ENCODE measurements at places on chromosomes 12 and 14. TPM values are rescaled to one million over a fixed set of nuclear protein-coding genes. Genes with fewer than 3 reads are reported as not detected.

CPM gene
- 42.7 TPM for total RNA-seq

FITM1 gene
- 0.38 TPM for total RNA-seq

KRT77 gene
- total RNA-seq: not detected

LYZ gene
- total RNA-seq: 50.3 TPM

B4GALNT3 gene
- 5.0 TPM for total RNA-seq

ESR2 gene
- 0.24 TPM for total RNA-seq

BMAL2 gene
- 7.6 TPM for total RNA-seq

IL31 gene
- total RNA-seq: not detected

RAD52 gene
- 10.5 TPM for total RNA-seq

CLEC12A gene
- 2.0 TPM for total RNA-seq

RITA1 gene
- 6.6 TPM for total RNA-seq

CIROP gene
- total RNA-seq: not detected

GPR132 gene
- 3.1 TPM for total RNA-seq

CFAP54 gene
- 0.90 TPM for total RNA-seq

GSC gene
- 0.97 TPM for total RNA-seq

SDR9C7 gene
- total RNA-seq: 0.14 TPM

AREL1 gene
- total RNA-seq: 22.1 TPM

TMEM52B gene
- not detected for total RNA-seq

POTEG gene
- total RNA-seq: not detected

TOMM20L gene
- not detected for total RNA-seq

PRH2 gene
- not detected for total RNA-seq

CYP27B1 gene
- 1.1 TPM for total RNA-seq

SERPINA12 gene
- not detected for total RNA-seq

Data from posterior vena cava (tissue), 2 donors.